ENCODE measurements at places on chromosomes 11 and 22.

- no peak for DNase-seq
Observed at GRCh38 chr11:28504555-28505110, 396.4 kb downstream of the METTL15 start.

GRCh38 chr11:8273287-8273686, 9.6 kb upstream of the LMO1 start:
- no peak for DNase-seq

GRCh38 chr22:48496226-48496845, 1331.3 kb downstream of the BRD1 start:
- DNase-seq, result no peak

GRCh38 chr11:76861490-76861953, 804 bp downstream of the ACER3 start:
- no peak for DNase-seq

DNA sequence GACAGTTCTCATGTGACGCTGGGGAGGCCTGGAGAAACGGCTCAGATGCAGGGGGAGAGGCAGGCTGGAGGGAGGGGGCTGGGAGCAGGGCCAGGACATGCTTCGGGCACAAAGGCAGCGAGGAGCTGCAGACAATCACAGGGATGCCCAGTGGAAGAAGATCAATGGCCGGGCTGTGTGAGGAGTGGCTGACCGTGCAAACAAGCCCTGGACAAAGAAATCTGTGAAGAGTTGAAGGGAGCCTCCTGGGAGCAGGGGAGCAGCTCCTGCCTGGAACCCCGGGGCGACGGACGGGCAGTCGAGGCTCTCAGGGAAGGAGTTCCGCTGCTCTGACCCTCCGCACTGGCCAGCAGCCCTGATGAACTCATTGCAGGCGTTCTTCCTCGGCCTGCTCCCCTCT, 126.7 kb upstream of the B3GAT1 start:
- DNase-seq, result no peak

GRCh38 chr11:19715373-19715772, 2.7 kb downstream of the NAV2 start:
- no peak for DNase-seq

GRCh38 chr11:13206086-13206640, 71.4 kb upstream of the BMAL1 start:
- no peak for DNase-seq

- DNase-seq, result no peak
Observed at GRCh38 chr22:44537015-44537414, 39.0 kb upstream of the RTL6 start.

- no peak for DNase-seq
Observed at GRCh38 chr11:72969894-72970335, 155.7 kb downstream of the ATG16L2 start.

- DNase-seq, result no peak
Observed at GRCh38 chr11:65278356-65278755, 16.6 kb downstream of the POLA2 start.

DNA sequence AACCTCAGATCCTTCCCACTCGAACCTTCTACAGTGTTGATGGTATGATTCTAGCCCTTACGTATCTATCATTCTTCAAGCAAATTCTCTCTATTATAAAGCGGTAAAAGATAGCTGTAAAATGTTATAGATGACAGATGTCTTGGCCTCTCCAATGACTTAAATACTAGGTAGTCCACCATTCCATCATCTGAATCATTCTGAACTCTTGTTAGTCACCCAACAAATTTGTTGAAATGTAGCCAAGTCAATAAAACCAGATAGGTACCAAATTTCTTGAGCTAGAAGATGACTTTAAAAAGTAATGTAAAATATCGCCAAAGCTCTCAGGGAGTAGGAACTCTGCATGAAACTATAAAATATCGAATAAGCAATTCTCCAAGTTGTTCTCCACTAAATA, 32.6 kb upstream of the PICALM start:
- DNase-seq, result no peak

DNA sequence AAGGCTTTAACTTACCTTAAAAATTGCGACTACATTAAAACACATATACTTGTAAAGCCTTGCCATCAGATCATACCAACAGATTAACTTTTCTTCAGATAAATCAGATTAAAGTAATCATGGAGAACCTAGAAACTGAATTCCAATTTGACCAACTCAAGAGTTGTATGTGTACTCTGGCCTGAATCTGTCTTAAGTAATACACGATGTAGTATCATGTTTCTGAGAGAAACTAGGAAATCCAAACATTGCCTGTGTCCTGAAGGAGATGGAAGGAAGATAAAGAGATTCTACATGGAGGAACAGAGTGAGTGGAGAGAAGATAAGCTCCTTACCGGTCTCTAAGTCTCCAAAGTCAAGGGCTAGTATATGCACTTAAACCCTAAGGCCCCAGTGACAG, 162.1 kb downstream of the CADM1 start:
- DNase-seq, result no peak

- DNase-seq, result no peak
Observed at GRCh38 chr11:119282495-119282894, 34.4 kb downstream of the MCAM start.

GRCh38 chr22:31038686-31039085, 42.4 kb upstream of the SMTN start:
- no peak for DNase-seq

GRCh38 chr22:31977141-31977841, 33.0 kb downstream of the YWHAH start:
- peak; percentile 62 for DNase-seq

- DNase-seq, result no peak
Observed at GRCh38 chr22:48369789-48370507, 1457.7 kb downstream of the BRD1 start.

- no peak for DNase-seq
Observed at GRCh38 chr11:107183953-107184352, 165.7 kb upstream of the GUCY1A2 start.

DNA sequence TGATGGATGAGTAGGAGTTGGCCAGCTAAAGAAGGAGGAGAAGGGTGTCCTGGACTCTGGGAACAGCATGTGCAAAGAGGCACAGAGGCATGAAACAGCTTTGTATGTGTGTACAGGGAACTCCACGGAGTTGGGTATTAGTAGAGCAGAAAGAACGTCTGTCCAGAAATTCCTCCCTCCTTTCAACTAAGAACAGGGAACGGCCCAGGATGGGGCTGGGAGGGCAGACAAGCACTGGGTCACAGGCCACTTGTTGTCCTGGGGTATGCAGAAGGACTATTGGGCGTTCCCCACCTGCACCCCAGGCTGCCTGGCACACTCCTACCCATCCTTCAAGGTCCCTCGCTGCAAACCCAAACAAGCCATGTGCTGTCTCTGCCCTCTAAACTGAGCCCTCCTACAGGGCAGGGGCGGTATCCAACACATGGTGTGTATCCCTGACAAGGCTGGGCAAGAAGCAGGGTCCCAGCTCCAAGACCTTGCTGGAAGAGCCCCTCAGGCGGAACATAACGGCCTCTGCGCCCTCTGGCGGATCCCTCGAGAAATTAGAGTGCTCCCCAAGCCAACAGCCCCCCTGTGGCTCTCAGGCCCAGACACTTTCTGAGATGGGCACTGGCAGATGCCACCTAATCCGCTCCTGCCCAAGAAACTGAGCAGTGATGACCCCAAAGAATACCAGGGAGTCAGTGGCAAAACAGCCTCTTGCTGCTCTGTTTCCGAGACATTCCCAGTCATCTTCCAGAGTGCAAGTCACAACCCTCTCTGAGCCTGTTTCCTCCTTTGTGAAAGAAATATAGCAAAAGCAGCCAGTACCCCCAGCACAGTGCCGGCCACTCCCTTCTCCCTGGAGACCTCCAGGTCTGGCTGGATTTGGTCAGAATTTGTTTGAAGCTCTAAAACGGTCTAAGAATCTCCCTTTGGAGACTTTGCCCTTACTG, 1.6 kb upstream of the ELFN2 start:
- peak; percentile 42 for DNase-seq

- no peak for DNase-seq
Observed at GRCh38 chr11:11016068-11016467, 158.2 kb upstream of the ZBED5 start.

DNA sequence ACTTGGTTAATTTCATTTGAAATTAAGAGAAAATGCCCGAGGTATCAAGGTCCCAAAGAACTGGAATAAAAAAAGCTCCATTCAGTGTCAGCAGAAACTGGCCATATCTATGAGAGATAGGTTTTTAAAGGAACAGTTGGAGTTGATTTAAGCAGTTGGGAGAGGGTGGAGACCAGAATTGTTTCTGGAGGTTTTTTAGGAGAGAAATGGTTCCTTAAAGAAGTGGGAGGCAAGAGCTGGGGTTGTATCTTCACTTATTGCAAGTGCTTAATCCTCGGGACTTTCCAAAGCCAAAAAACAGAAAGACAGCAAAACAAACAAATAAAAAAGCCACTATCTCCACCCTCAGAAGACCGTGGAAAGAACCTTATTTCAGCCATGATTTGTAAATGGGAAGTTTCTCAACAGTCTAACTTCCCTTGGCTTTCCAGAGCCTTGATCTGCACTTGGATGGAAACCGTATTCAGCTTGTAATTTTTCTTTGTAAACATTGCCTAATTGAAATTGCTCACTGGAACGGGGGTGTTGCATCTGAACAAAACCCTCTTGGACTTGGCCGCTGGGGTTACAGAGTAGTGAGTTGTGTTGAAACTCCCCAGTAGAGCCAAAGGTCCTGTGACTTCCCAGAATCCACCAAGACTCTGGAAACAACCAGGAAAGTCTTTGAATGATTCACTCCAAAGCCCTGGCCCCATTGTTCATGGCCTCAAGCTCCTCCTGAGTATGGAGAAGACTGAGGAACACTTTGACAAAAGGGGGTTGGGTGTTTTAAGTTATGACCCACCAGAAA, 115.6 kb downstream of the SLC1A2 start:
- no peak for DNase-seq

GRCh38 chr11:79265756-79266322, 175.0 kb downstream of the TENM4 start:
- no peak for DNase-seq

- no peak for DNase-seq
Observed at GRCh38 chr11:90601261-90601660, 378.4 kb upstream of the CHORDC1 start.

DNA sequence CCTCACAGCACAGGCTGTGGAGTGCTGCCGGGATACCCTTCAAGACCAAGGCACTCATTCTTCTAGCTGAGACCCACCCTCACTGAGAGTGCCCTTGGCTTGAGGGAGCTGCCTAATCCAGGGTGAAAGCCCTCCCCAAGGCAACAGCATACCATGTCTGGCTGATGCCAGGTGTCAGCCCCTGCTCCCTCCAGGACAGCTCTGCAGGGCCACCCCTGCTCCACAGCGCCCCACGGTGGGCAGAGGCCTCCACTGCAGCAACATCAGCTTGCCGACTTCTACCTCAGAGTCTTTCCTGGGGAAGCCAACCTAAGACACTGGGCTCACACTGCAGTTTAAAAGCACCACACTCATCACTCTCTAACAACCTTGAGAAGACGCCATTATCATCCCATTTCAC, 29.0 kb downstream of the TTLL1 start:
- DNase-seq, result no peak

DNA sequence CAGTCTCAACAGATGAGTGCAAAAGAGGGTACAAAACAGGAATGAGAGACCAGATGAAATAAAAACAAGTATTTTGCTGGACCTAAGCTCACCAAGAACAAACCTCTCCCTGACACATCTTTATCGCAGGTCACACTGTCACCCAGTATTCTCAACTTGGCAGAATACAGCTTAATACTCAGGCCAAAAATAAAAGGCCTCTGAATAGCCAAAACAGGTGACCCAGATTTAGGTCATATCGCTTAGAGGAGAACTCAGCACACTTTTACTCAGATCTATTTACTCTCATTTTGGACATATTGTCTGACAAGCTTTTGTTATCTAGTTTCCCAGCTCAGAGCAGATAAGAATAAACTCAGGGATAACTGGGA, 216.9 kb upstream of the SYN3 start:
- no peak for DNase-seq

DNA sequence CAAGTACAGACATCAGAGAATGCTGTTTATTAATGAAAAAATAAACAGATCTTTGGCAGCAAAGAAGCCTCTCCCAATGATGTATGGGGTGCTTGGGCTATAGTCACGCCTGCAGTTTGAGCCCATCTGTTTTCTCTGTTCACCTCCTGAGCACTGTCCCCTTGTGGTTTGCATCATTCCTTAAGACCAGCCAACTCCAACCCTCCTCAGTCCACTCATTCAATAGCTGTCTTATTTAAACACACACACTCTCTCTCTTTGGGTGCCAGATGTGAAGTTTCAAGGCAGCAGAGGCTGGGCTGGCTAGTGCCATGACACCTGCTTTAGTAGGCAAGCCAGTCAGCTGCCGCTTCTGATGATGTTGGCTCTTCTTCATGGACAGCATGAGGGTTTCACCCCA, 58.1 kb downstream of the POLD3 start:
- DNase-seq, result no peak

GRCh38 chr11:61372659-61373420, 10.7 kb downstream of the TMEM138 start:
- no peak for DNase-seq

DNA sequence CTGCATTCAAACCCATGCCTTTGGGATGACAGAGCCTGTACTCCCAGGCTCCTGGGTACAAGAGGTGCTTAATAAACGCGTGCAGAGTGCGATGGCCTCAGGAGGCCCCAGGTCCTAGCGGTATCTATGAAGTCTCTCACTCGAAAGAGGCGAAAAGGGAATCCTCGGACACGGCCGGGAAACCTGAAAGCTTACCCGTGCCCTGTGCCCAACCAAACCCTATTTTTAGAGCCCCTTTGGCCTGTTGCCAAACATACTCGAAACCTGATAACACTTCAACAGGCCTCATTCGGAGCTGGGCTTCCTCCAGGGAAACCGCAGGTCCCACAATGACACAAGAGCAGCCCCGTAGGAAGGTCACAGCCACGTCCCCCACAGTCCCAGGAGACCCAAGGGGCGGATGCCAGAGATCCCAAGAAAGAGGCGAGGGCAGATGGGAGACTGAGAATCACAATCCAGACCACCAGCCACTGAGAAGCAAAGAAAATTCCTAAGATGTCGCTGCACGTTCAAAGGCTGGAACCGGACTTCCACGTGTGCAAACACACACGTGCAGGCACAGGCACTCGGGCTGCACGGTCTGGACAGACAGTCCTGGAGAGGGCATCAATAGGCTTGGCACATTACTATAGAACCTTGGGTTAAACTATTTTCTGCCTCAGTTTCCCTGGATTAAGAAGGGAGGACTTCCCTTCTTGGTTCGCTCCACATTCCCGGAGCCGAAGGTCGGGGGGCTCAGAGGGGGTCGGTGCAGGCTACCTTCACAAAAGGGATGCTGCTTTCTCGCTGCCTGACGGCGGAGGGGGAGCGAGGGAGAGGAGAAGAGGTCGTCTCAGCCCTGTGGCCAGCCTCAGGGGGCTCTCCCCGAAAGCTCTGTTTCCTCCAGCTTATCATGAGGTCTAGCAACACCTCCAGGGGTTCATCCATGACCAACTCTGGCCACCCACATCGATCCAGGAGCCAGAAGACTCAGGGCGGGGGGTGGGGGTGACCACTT, 8.2 kb downstream of the PDGFB start:
- DNase-seq, result no peak

- DNase-seq, result no peak
Observed at GRCh38 chr11:33730716-33731115, 5.5 kb downstream of the CD59 start.

- DNase-seq, result no peak
Observed at GRCh38 chr11:32358729-32359128, 76.6 kb downstream of the WT1 start.

GRCh38 chr11:116895048-116895757, 57.8 kb upstream of the APOA1 start:
- DNase-seq, result peak; percentile 24

GRCh38 chr11:66335531-66336233, 552 bp downstream of the RIN1 start:
- DNase-seq, result no peak
